Brain microvascular endothelial cell (primary cell): ENCODE measurements at places on chromosomes 12 and 14.

- peak; percentile 71 for DNase-seq
Observed at GRCh38 chr12:13023811-13024530, 20.2 kb upstream of the FAM234B start.

DNA sequence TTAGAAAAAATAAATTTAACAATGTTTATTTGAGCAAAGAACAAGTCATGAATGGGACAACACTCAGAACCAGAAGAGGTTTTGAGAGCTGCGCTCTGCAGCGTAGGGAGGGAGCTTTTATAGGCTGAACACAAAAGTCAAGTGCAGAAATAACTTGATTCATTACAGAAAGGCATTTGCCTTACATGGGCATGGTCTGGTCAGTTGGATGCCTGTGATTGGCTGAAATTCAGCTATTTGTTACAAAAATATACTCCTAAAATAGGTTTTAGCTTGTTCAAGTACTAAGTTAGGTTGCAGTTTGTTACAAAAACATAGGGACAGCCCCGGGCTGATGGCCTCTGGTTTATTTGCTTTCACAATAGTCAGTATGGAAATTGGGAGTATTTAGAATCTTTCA is 118.0 kb downstream of the NUAK1 start:
- DNase-seq, result no peak

GRCh38 chr12:3723916-3724805 is 28.7 kb downstream of the CRACR2A start:
- no peak for DNase-seq

GRCh38 chr12:111227476-111228420 is 141.1 kb downstream of the PHETA1 start:
- no peak for DNase-seq

GRCh38 chr12:45547822-45548221 is 181.7 kb upstream of the ARID2 start:
- peak; percentile 4 for DNase-seq

DNA sequence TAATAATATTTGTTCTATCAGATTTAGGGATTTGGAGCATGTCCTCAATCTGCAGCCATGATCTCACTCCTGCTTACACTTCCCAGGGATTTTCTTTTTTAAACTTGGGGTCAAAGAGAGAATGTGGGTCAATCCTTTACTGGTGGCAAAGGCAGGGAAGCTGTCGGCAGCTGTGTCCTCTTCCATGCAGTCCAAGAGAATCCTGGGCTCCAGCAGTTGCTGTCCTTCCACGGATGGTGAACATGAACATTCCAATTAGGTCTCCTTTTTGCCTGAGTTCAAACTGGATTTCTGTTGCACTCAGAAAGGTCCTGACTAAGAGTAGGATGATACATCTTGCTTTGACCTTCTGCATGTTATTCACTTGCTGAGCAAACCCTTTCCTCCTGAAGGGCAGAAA is 73.9 kb downstream of the ARL6IP4 start:
- no peak for DNase-seq

DNA sequence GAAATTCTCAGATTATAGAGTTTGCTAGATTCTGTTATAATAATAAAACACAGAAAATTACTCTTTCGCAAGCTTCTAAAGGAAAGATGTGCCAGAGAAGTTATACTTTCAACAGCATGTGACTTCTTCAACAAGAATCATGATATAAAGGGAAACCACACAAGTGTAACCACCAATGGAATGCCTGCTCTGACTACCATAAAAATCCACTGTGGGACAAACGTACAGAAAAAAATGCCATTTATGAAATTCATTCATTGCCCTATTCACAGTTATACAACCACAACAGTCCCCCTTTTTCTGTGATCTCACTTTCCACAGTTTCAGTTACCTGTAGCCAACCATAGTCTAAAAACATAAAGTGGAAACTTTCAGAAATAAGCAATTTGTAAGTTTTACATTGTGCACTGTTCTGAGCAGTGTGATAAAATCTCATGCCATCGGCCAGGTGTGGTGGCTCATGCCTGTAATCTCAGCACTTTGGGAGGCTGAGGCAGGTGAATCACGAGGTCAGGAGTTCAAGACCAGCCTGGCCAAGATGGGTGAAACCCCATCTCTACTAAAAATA is 3.2 kb downstream of the CATSPERB start:
- DNase-seq, result no peak
